HS-5 (cell line): ENCODE measurements at places on chromosomes 6 and 20.

GRCh38 chr20:52129611-52130010 is 62.0 kb downstream of the ZFP64 start:
- no peak for DNase-seq

GRCh38 chr6:130206479-130206878 is 16.3 kb downstream of the SAMD3 start:
- no peak for DNase-seq

- DNase-seq, result no peak
Measured at GRCh38 chr6:105639124-105639523, 236.2 kb upstream of the PREP start.

GRCh38 chr6:105272786-105273185 is 93.0 kb upstream of the POPDC3 start:
- DNase-seq, result no peak

DNA sequence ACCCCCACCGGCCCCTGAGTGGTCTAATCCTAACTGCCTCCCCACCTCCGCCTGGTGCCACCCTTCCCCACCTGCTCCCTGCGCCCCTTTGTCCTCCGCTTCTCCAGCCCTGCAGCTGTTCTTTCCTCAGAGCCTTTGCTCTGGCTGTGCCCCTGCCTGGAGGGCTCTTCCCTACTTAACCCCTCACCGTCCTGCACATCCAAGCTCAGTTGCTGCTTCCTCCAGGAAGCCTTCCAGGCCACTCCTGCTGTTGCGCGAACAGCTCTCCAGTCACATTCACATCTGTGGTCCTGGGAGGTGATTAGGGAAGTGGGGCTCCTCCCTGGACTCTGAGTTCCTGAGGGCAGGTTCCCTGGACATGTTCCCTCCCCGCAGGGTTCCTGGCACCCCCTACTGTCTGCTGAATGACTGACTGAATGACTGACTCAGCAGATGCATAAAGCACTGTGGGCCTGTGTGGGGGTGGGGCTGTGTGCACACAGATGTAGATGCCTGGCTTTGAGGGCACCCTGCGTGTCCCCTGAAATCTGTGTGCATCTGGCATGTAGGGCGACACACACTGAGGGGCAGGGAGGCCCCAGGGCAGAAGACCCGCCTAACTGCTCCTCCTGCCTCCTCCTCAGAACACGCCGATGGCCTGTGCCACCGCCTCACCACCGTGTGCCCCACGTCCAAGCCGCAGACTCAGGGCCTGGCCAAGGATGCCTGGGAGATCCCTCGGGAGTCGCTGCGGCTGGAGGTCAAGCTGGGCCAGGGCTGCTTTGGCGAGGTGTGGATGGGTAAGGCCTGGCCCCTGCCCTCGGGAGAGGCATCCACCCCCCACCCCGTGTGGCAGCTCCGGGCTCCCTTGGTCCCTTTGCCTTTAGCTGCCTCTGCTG is 51.4 kb downstream of the SRC start:
- DNase-seq, result no peak

DNA sequence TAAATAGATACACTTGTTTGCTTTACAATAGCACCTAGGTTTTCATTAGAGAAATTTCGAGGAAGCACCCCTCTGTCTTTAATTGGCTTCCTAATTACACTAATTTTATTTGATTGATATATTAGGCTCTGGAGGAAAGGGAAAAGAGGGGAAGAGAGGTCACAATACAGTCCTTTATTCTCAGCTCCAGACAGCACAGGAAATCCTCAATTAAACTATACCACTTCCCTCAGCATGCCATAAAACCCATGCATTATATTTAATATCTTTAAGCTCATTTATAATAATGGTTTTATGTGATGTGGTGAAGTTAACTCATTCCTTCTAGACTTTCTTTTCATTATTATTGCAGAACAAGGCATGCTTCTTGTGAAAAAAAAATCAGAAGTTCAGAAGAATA is 17.7 kb upstream of the PDE7B start:
- no peak for DNase-seq

GRCh38 chr20:61220131-61220530 is 31.9 kb upstream of the CDH4 start:
- no peak for DNase-seq

DNA sequence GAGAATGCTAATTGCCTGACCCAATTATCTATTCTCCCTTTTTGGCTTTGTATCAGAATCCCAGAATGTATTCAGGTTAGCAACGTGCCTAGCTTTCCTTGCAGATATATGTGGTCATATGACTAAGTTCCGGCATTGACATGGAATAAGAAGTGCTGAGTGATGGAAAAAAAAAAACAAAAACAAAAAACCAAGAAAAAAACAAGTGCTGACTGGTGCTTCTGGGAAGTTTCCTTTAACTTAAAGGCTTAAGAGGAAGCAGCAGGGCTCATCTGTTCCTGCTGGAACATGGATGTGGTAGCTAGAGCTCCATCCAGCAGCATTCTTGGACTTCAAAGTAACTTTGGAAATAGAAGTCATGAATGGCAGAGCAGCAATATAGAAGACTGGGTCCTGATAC is 10.4 kb upstream of the RPF2 start:
- no peak for DNase-seq

DNA sequence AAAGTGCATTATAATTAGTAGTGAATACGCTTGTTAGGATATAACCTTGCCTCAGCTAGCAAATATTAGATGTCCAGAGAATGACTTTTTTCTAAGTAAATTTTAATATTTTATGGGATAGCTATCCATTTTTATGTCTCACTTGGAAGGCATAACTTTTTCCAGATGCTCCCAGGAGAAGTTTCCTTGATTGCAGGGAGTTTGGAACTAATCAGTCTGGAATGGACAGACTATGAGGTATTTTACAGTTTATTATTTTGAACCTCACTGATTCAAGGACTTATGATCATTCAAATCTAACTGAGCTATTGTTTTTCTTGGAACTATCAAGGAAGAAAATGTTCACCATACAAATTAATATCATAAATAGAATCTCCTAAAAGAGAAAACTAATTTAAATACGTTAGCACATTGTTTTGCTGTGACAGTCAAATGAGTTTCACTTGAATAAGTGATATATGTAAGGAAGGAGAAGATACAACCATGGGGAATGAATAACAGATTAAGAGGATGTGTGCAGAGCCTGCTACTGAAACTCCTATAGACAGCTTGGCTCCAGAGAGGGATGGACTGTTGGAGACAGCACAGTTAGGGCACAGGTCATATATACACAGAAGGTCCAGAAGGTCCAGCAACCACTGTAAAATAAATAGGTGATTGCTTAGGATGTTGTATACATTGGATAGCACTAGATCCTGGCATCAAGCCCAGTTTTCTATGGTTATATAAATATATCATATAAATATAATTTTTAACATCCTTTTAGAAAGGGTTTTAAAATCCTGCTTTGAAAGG is 20.6 kb upstream of the LCA5 start:
- no peak for DNase-seq

GRCh38 chr20:373171-373890 is 7.2 kb upstream of the TRIB3 start:
- peak; percentile 36 for DNase-seq

DNA sequence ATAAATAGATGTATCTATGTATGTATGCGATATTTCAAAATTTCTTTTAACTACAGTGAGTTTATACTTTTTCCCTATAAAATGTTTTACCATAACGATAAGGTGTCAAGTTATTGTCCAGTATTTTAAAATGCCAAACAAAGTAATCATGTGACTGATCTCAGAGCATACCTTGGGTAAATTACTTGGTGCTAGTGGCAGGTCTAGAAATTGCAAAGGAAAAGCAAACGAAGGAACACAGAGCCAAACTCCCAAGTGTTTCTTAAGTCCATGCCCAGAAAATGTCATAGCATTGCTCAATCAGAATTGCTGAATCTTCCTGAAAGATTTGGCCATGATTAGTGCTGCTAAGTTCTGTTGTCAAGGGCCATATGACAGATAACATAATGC is 77.5 kb downstream of the CAP2 start:
- peak; percentile 6 for DNase-seq

GRCh38 chr6:84848960-84849359 is 84.6 kb upstream of the TBX18 start:
- DNase-seq, result no peak

DNA sequence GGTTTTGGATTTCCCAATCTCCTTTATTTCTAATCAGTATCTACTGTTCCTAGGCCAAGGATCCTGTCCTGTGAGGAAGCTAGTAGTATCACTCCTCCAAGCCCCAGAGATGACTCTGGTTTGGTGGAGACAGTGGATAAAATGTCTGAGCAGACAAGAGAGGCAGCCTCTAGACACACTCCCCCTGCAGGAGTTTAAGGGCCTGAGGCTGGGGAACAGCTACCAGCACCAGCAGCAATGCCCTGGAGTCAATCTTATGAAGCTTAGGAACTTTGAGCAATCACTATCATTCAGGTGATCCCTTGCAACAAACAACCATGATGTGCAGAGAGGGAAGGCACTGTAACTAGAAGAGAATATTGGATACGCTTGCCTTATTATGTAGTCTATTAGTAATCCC is 384.7 kb upstream of the ID4 start:
- DNase-seq, result no peak

DNA sequence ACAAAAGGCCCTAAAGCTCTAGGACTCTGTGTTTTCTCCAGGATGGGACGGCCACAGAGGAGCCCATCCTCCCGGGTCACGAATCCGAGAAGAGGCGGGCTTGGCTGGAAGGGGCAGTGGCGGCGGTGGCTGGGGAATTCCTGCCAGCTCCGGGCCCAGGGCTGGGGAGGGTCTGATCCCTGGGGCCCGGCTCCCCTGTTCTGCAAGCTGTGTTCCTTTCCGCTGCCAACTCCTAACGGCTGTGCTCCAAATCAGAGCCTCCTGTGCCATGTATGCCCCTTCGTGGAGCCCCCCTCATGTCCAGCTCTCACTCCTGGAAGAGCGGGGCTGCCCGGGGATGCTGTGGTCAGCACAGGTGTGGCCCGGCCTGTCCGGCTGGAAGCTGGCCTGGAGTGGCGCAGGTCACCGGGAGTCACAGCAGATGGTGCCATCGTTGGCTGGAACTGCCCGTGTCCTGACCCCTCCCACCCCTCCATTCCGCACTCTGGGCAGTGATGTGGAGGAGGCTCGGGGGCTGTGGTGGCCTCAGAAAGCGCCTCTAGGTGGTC is 88.2 kb upstream of the MPC1 start:
- no peak for DNase-seq

DNA sequence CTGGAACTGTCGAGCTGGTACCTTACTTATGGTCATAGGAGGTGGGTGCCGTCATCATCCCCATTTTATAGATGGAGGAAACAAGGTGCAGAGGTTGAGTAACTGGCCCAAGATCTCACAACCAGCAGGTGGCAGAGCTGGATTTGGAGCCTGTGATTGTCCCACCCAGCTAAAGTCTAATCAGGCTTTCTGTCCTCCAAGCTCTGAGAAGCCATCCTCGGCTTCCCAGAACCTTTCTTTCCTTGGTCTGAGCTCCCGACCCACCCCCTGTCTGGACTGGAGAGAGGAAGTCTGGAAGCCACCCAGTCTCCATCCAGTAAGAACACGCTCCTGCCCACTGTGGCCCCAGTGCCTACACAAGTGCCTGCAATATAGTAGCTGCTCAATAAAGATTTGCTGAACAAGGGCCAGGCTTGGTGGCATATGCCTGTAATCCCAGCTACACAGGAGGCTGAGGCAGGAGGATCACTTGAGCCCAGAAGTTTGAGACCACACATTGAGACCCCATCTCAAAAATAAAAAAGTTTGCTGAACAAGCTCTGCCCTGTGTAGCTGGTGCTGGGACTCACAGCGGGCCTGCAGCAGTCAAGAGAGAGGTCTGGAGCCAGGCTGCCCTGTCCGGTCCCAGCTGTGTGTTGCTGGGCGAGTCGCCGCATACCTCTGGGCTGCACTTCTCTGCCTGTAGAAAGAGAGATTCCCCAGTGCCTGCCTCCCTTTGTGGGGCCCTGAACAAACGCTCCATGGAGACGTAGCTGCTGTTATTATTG is 32.5 kb upstream of the DLGAP4 start:
- peak; percentile 2 for DNase-seq

GRCh38 chr6:32969685-32970412 is 1.5 kb downstream of the BRD2 start:
- DNase-seq, result peak; percentile 92

DNA sequence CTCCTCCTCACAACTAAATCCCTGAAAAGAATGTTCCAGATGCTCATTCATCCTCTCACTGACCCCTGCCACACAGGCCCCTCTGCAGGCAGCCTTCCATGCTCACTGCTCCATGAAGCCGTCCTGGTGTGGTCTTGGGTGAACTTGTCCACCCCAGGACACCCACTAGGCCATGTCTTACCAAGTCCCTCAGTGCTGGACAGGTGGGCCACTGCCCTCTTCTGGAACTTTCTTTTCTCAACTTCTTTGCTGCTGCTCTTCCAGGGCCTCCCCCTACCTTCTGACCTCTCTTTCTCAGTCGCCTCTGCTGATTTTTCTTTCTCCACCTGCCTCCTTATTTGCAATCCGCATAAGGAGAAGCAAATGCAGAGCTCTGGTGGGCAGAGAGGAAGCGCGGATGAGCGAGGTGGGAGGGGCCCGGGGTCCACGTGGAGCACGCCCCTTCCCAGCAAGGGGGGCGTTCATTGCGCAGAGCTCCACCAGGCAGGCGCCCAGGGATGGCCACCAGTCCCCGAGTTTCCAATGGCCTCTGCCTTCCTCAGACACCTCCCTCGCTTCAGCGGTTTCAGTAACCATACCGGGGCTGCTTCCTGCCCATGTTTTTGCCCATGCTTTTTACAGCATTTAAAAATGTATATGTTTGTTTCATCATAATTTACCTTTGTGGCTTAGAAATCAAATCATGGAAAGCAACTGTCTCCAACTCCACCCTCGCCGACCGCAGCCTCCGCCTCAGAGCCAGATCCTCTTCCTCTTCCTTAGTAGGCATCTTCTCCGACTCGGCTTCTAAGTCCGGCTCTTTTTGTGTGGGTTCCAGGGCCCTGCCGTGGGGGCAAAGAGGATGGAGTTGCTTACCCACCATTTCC is 129.6 kb downstream of the ZDHHC14 start:
- DNase-seq, result no peak

DNA sequence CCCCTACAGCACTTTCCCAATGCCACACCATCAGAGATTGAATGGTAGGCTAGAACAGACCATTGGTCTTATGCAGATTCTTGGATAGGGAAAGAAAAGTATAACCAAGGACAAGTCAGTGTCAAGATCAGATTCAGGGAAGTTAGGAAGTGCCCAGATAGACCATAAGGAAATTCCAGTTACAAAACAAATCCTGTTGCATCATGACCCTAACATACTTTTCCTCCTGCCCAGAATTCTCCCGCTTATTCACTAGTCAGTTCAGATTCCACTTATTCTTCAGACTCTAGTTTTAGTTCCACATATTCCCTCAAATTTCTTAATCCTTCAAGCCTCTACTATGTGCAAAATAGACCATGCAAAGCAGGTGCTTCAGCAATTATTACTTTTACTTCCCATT is 20.7 kb downstream of the METTL24 start:
- no peak for DNase-seq

- no peak for DNase-seq
Measured at GRCh38 chr6:105400501-105400900, 2.4 kb downstream of the PREP start.

- no peak for DNase-seq
Measured at GRCh38 chr6:1617466-1618310, 8.0 kb downstream of the FOXC1 start.

- DNase-seq, result peak; percentile 19
Measured at GRCh38 chr6:153511896-153512496, 380.9 kb upstream of the RGS17 start.
